ENCODE measurements at places on chromosomes 4 and X.

GRCh38 chr4:148182230-148182911 is 259.8 kb downstream of the NR3C2 start:
- no peak for DNase-seq

DNA sequence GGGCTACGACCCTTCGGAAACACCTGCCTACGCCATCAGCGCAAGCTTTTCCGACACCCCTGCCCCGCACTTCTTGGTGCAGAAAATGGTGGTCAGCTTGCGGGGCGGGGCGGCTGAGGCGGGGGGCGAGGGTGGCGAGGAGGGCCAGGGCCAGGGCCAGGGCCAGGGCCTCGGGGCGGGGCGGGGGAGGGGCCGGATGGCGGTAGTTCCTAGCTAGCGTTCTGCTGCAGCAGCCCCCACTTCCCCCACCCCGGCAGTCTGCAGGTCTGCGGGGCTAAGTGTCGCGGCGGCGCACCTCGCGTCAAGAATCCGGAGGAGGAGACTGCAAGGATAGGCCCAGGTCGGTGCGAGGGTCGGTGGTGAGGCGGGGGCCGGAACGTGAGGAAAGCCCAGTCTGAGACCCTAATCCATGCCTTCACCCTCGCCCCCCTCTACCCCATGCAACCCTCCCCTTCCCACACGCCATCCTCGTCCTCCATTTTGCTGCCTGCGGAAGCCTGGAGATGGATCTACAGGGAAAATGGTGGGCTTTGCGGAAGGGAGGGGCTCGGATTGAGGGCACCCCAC is 600 bp downstream of the BEX4 start:
- DNase-seq, result peak; percentile 4

DNA sequence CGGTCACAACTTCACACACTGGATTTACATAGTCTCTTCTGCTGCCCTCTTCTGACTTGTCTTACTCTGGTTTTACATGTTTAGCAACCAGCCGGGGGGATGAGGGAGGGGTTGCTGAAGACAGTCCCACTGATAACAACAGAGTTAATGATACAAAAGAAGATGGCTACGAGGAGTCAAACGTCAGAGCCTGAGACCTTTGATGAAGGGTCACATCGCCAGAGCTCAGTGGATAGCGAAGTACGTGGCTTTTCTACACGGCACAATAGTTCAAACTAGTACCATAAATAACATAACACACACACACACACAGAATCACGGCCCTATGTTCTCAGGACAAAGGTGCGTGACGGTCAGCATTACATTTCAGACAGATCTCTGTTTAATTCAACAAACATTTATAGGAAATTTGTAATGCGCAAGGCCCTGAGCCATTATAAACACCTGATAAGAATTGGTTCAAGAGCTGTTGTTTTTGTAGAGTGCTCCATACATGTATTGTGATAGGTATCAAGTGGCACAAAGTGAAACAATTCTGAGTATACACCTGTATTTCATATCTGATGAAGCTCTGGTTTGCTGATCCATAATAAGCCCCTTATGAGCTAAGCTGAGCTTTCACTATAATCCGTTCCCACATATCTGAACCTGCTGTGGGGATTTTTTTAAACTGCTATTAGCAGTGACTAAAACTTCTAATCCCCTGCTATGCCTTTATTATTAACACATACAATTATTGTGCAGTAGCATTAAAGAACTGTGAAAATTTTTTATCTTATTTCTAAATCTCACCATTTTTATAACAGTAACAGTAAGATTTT is 100.0 kb downstream of the NR3C2 start:
- DNase-seq, result no peak

GRCh38 chrX:470686-471085 is 84.0 kb upstream of the PPP2R3B start:
- DNase-seq, result no peak

DNA sequence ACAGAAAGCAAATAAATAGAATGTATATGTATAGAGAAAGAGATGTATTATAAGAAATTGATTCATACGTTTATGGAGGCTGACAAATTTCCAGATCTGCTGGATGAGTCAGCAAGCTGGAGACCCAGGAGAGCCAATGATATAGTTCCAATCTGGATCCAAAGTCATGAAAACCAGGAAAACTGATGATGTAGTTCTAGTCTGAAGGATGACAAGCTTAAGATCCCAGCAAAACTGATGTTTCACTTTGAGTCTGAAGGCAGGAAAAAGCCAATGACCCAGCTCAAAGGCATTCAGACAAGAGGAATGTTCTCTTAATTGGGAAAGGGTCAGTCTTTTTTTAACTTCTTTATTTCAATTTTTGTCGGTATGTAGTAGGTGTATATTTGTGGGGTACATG is 102.6 kb downstream of the LHFPL1 start:
- DNase-seq, result no peak

- no peak for DNase-seq
Measured at GRCh38 chr4:64271601-64272081, 137.6 kb downstream of the TECRL start.
